ENCODE measurements at places on chromosomes 5 and 9. TPM values are rescaled to one million over a fixed set of nuclear protein-coding genes. Genes with fewer than 3 reads are reported as not detected.

Gene SPINK6
- total RNA-seq: not detected

Gene TMEM171
- 12.3 TPM for total RNA-seq

Gene NTMT1
- total RNA-seq: 33.4 TPM

Gene AMACR
- 13.2 TPM for total RNA-seq

Gene FGFR4
- 3.3 TPM for total RNA-seq

Gene GFI1B
- not detected for total RNA-seq

Gene CAMLG
- total RNA-seq: 46.0 TPM

Gene RELL2
- 3.9 TPM for total RNA-seq

Gene FAM200C
- total RNA-seq: 6.5 TPM

Gene IFNA21
- total RNA-seq: not detected

Gene CTXN3
- total RNA-seq: under 0.01 TPM

Gene STK32A
- not detected for total RNA-seq

Gene LCP2
- 3.6 TPM for total RNA-seq

Gene GPR151
- total RNA-seq: not detected

Gene C5orf46
- total RNA-seq: 1.1 TPM

Gene SPINK13
- total RNA-seq: not detected

Gene PRR7
- 5.8 TPM for total RNA-seq

Gene ASPN
- total RNA-seq: not detected

Gene DEPDC1B
- 17.3 TPM for total RNA-seq

Gene ADAMTS6
- total RNA-seq: 86.4 TPM

Gene SMIM33
- under 0.01 TPM for total RNA-seq

Gene CCDC183
- 0.46 TPM for total RNA-seq

Gene HK3
- not detected for total RNA-seq

All from epithelial cell of umbilical artery (primary cell).